Stimulated activated CD4-positive, alpha-beta T cell treated with anti-CD3 and anti-CD28 coated beads, TNF-alpha, amount 100 ng/mL, for 48 hours (primary cell): ENCODE measurements at places on chromosomes 6 and 20.

DNA sequence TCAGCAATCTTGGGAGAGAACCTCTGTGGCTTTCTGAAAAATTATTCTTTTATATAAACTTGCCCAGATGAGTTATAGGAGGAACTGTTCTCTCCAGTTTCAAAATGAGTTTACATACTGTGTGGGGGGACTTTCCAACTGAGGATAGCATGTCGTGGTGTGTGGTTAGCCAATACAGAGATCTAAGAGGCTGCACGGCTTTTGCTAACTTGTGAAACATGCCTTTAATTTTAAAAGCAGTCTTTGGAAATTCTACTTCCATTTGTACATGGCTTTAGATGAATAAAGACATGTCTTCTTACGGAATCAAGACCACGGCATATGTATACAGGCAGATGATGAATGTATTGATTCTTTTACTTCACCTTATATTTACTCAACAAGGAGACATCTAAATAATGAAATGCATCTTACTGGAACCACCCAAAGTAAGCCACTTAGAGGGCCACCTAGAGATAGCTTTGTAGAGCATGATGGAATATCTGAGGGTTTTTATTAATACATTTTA, 39.8 kb downstream of the HIVEP1 start:
- DNase-seq = no peak

- DNase-seq = no peak
These were observed 160.4 kb downstream of the RALGAPA2 start for GRCh38 chr20:20552076-20552475.

DNA sequence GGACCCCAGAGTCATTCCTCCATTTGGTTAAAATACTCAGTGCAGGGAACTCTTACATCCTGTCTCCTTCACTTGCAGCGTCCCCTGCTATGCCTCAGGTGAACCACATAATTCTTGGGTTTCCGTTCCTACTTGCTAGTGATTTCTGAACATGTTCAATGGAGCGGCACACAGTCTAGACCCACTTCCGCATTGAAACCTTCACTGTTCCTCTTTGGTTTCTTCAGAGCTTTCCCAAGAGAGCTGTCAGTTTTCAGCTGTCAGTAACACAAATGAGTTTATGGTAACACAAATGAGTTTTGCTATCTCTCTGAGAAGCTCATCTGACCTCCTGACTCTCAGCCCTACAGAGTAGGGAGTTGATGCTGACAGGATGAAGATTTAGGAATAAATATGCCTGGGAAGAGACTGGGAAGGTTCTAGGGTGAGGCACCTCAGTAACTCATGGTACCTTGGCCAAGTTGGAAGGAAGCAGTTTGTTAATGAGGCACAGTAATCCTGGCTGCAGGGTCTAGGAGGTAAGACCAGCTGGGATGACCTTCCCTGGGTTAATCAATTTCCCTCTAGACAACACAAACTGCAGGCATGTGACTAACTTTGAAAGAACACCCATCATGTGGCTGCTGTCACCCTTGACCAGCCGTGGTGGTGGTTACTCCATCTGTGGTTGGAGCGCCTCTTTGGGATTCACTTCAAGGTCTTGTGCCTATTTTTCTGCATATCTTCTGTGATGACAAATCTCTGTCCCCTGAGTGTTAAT, 5.4 kb downstream of the SYS1 start:
- no peak for DNase-seq

- DNase-seq = no peak
These were observed 648.5 kb downstream of the RNF144B start for GRCh38 chr6:19035461-19036195.

DNA sequence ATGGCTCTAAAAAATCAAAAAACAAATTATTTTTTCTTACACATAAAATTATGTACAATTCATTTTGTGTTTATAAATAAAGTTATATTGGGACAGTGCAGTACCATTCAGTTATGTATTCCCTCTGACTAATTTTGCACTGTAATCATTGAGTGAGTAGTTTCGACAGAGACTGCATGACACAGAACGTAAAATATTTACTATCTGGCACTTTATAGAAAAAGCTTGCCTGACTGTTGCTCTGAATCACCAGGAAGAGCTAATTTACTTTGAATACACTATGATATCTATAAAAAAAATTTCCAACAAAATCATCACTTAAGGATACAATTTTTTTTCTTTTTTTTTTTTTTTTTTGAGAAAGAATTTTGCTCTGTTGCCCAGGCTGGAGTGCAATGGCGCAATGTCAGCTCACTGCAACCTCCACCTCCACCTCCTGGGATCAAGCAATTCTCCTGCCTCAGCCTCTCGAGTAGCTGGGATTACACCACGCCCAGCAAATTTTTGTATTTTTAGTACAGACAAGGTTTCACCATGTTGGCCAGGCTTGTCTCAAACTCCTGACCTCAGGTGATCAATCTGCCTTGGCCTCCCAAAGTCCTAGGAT, 11.0 kb upstream of the KHDC1L start:
- DNase-seq = no peak

DNA sequence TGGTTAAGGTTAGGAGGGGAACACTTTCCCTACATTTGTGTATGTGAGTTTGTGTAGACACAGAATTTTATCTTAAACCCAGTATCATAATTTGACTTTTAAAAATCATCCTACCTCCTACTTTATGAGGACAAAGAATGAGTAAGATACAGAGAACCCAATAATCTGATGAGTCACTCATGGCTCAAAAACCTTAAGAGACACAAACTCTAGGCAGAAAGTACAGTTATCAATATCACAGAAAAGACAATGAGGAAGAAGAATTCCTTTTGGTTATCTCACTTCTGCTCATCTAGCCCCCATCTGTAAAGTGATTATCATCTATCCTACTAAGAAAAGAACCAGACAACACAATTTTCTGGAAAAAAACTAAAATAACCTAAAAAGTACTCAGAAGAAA, 87.7 kb downstream of the EPB41L2 start:
- DNase-seq = no peak

GRCh38 chr6:101607111-101607690, 213.7 kb downstream of the GRIK2 start:
- DNase-seq = no peak

- no peak for DNase-seq
These were observed 536.7 kb upstream of the MMS22L start for GRCh38 chr6:97819710-97820109.

DNA sequence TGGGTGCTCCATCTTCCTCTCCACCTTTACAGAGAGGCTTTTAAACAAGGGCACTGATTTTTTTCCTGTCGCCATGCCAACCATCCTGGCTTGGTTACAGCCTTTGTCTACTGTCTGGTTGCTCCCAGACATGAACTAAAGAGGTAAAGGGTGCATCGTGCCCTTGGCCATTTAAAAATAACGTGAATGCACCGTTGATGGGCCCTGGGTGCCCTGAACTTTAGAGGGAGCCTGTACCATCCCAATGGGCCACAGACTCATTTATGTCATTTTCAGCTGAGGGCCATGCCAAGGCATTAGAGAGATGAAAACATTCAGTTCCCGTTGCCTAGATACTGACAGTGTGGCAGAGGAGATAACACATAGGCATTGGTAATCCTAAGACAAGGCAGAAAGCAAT, 23.3 kb downstream of the TMC2 start:
- DNase-seq = no peak

GRCh38 chr6:147207837-147208754, 3.9 kb downstream of the STXBP5 start:
- DNase-seq = no peak

GRCh38 chr6:49326347-49326746, 136.7 kb downstream of the MMUT start:
- no peak for DNase-seq

DNA sequence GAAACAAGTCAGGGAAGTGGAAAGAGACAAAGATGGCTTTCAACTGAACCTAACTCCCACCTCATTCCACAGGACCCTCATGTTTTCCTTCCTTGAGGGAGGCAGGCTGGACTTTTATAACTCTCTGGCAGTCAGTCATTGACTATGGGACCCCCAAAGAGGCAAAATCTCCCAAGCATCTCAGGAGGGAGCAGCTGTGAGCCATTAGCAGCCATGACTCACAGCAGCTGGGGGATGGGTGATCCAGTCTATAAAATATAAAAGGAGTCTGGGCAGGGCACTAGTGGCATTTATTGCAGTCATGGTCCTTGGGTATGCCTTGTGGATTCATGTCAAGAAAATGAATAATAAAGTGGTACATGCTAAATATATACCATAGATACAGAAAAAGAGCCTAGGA, 387.0 kb upstream of the CHD6 start:
- no peak for DNase-seq

- no peak for DNase-seq
These were observed 177.6 kb upstream of the PHACTR1 start for GRCh38 chr6:12538881-12539357.

GRCh38 chr6:142705054-142705453, 239.9 kb downstream of the HIVEP2 start:
- DNase-seq = no peak

GRCh38 chr6:159125014-159125609, 44.1 kb upstream of the FNDC1 start:
- DNase-seq = no peak

DNA sequence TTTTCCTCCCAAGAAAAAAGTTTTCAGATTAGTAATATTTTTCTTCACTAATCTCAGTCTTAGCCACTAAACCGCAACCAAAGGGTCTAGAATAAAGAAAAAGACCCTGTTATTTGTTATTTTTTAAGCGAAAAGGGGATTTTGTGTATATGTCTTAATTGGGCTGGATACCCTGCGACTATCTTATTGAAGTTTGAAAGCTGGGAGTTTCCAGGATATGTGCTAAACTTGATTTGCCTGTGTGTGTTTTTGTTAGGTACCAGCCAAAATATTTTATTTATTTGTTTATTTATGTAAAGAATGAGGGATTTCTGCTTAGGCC, 52.4 kb downstream of the TNFAIP3 start:
- no peak for DNase-seq

GRCh38 chr20:24799971-24800580, 149.0 kb upstream of the CST7 start:
- DNase-seq = no peak
